ENCODE measurements at places on chromosomes 3 and 15.

GRCh38 chr15:83299462-83299861 is 15.0 kb upstream of the BNC1 start:
- DNase-seq, result no peak
- H3K36me3 ChIP-seq, result no peaks in the 10 kb centered on the region
- no peaks in the 10 kb centered on the region for H3K27me3 ChIP-seq

GRCh38 chr3:98986073-98986472 is 84.6 kb upstream of the DCBLD2 start:
- no peaks in the 10 kb centered on the region for H3K27me3 ChIP-seq
- no peaks in the 10 kb centered on the region for H3K4me1 ChIP-seq
- H3K36me3 ChIP-seq, result no peaks in the 10 kb centered on the region
- H3K27ac ChIP-seq, result no peak overlapping the region
- peak; percentile 19 for DNase-seq

GRCh38 chr3:58462829-58463180 is 29.1 kb upstream of the KCTD6 start:
- no peaks in the 10 kb centered on the region for H3K36me3 ChIP-seq
- no peak overlapping the region for H3K27ac ChIP-seq
- H3K27me3 ChIP-seq, result no peaks in the 10 kb centered on the region
- H3K4me1 ChIP-seq, result peaks cover 2% of the 10 kb centered on the region

DNA sequence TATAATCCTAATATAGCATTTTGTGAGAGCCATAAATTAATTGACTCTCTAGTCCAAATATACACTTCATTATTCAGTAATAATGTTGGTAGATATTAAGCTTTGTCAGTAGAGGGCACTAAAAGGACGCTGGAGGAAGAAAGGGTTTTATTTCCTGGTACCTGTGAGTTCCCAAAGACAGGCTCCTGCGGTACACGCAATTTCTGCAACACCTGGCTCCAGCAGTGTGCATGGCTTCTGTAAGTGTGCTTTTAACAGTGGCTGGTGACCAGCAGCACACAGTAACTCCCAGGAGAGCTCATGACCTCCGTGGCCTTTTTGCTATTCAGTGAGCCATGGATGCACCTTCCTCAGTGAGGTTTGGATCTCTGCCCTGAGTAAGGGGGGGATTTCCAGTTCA is 338.3 kb upstream of the ZNF385D start:
- DNase-seq, result no peak
- H3K27ac ChIP-seq, result no peak overlapping the region
- no peaks in the 10 kb centered on the region for H3K36me3 ChIP-seq

- H3K4me3 ChIP-seq, result no peak overlapping the region
- no peak overlapping the region for H3K27ac ChIP-seq
- H3K27me3 ChIP-seq, result no peaks in the 10 kb centered on the region
- H3K36me3 ChIP-seq, result no peaks in the 10 kb centered on the region
- H3K4me1 ChIP-seq, result no peaks in the 10 kb centered on the region
Measured at GRCh38 chr15:25930931-25931330, 67.8 kb upstream of the ATP10A start.

DNA sequence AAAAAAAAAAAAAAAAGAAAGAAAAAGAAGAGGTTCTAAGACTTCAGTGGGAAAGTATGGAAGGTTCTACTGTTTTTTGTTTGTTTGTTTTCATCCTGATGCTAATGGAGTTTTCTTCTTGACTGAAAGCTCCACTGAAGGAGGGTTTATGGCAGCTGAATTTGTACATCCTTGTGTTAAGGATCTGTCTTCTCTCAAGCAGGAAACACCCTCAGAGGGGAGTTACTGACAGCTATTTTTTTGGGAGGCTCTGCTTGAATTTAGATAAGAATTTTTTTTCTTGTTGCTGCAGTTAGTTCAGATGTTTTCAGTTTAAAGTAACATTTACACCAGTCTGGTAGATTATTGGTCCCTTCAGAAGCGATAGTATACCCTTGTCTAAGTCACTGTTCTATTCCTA is 325.3 kb downstream of the ROBO2 start:
- no peak for DNase-seq
- no peak overlapping the region for H3K27ac ChIP-seq
- H3K4me3 ChIP-seq, result no peak overlapping the region

DNA sequence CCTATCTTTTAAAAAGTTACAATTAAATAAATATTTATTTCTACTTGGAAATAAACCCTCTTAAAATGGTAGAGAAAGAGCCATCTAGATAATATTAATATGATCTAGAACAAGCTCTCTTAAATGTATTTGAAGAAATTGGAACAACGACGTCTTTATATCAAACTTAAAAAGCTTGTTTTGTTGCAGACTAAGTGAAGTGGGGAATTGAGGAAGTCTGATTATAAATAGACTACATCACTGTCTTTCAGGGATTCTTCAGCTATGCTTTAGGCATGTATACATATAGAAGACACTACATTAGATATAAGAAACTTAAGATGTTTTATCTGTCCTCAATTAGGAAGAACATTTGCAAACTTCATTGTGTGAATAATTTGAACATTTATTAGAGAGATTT is 1.8 kb downstream of the BCHE start:
- H3K27me3 ChIP-seq, result no peaks in the 10 kb centered on the region
- no peak for DNase-seq
- peaks cover 4% of the 10 kb centered on the region for H3K4me1 ChIP-seq
- no peaks in the 10 kb centered on the region for H3K36me3 ChIP-seq
- H3K27ac ChIP-seq, result no peak overlapping the region
- no peak overlapping the region for H3K4me3 ChIP-seq

GRCh38 chr3:85572978-85573377 is 614.2 kb downstream of the CADM2 start:
- no peaks in the 10 kb centered on the region for H3K4me1 ChIP-seq
- H3K36me3 ChIP-seq, result no peaks in the 10 kb centered on the region
- H3K4me3 ChIP-seq, result no peak overlapping the region
- no peak for DNase-seq
- H3K27ac ChIP-seq, result no peak overlapping the region

GRCh38 chr3:174651951-174652350 is 207.2 kb upstream of the NAALADL2 start:
- no peaks in the 10 kb centered on the region for H3K36me3 ChIP-seq
- no peaks in the 10 kb centered on the region for H3K4me1 ChIP-seq
- DNase-seq, result no peak
- no peak overlapping the region for H3K4me3 ChIP-seq
- no peak overlapping the region for H3K27ac ChIP-seq

GRCh38 chr3:31634476-31634875 is 101.8 kb downstream of the STT3B start:
- H3K4me1 ChIP-seq, result no peaks in the 10 kb centered on the region
- DNase-seq, result no peak
- no peak overlapping the region for H3K27ac ChIP-seq

DNA sequence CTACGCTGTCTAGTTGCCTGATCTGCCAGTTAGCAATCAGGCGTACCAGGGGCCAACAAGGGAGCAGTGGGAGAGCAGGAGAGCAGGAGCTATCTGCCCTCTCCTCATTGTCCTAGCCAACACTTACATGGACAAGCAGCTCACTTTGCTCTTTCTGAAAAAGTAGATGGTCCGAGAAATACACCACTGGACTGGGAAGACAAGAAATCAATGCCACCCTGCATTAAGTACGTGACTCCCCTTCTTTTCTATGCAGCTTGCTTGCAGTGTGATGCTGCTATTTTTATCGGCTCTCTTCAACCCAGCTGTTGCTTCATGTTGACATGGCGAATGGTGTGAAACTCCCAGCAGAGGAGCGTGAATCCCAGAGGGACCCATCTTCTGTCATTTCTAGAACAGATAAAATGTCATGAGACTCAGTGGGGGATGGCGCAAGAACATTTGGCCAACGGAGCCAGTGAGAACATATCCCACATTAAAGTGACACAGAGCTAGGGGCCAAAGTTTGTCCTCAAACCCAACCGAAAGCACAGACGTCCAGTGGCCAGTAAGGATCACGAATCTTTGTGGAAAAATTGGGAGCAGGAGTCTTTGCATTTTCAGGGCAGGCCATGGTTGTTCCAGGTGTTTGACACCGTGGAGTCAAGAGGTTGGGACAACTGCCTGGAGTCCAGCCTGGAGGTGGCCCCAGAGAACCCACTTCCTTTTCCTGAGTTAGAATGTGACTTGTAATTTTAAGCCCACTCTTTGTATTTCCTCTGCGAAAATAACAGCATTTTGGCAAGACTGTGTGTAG is 53.7 kb upstream of the MEF2A start:
- no peak overlapping the region for H3K27ac ChIP-seq
- no peaks in the 10 kb centered on the region for H3K4me1 ChIP-seq
- DNase-seq, result no peak
- no peaks in the 10 kb centered on the region for H3K27me3 ChIP-seq
- H3K4me3 ChIP-seq, result no peak overlapping the region

DNA sequence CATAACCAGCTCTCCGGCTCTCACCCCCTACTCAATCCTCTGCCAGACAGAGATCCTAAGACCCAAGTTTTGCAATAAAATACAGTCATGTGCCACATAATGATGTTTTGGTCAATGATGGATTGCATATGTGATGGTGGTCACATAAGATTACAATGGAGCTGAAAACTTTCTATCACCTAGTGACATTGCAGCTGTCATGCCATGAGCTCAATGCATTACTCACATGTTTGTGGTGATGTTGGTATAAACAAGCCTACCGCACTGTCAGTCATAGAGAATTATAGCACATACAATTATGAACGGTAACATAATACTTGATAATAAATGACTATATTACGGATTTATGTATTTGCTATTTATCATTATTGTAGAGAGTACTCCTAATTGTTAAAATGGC is 26.9 kb upstream of the SAMMSON start:
- H3K4me1 ChIP-seq, result no peaks in the 10 kb centered on the region
- H3K4me3 ChIP-seq, result no peak overlapping the region
- DNase-seq, result no peak
- no peak overlapping the region for H3K27ac ChIP-seq
- no peaks in the 10 kb centered on the region for H3K36me3 ChIP-seq
- no peaks in the 10 kb centered on the region for H3K27me3 ChIP-seq

DNA sequence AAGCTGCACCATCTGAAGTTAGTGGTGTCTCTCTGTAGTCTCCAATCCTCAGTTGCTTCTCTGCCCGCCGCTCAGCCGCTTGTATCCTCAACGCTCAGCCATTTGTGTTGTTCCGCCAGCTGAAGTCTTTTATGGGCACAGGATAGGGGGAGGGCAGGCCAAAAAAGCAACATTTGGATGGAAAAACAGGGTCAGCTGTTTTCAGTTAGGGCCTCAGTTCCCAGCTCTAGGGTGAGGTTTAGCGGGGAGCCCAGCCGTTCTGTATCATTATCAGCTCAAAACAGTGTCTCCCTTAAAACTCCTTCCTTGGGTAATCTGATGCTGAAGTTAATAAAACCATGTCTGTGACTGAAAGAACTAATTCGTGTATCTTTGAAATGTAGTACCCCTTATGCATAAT is 329.5 kb upstream of the AZI2 start:
- no peak overlapping the region for H3K27ac ChIP-seq
- H3K27me3 ChIP-seq, result peaks cover 1% of the 10 kb centered on the region
- no peak overlapping the region for H3K4me3 ChIP-seq
- no peaks in the 10 kb centered on the region for H3K36me3 ChIP-seq
- peaks cover 5% of the 10 kb centered on the region for H3K4me1 ChIP-seq
- DNase-seq, result no peak

GRCh38 chr3:148697306-148698189 is at the start of gene AGTR1:
TSS of gene AGTR1 (plus strand) at chr3:148697903. CDS start at chr3:148741036, 43,133 bp downstream.
- H3K36me3 ChIP-seq, result no peaks in the 10 kb centered on the region
- H3K4me3 ChIP-seq, result peak within 1 kb of the TSS; percentile 41
- H3K27ac ChIP-seq, result no peak within 1 kb of the TSS
- DNase-seq, result peak; percentile 79
- no peaks in the 10 kb centered on the region for H3K4me1 ChIP-seq

- H3K4me1 ChIP-seq, result no peaks in the 10 kb centered on the region
- DNase-seq, result no peak
- H3K36me3 ChIP-seq, result peaks cover 11% of the 10 kb centered on the region
- H3K27me3 ChIP-seq, result no peaks in the 10 kb centered on the region
- H3K4me3 ChIP-seq, result no peak overlapping the region
Measured at GRCh38 chr3:45980819-45981218, 14.8 kb downstream of the FYCO1 start.

- H3K4me3 ChIP-seq, result peak overlapping the region; percentile 95
- H3K27ac ChIP-seq, result peak overlapping the region; percentile 60
- H3K27me3 ChIP-seq, result no peaks in the 10 kb centered on the region
- DNase-seq, result no peak
Measured at GRCh38 chr15:44710236-44711095, 657 bp downstream of the PATL2 start.

Data from H1 (cell line).